ENCODE measurements at places on chromosomes 13 and 19. TPM values are rescaled to one million over a fixed set of nuclear protein-coding genes. Genes with fewer than 3 reads are reported as not detected.

Gene ZNF547
- 1.9 TPM for total RNA-seq

DNA sequence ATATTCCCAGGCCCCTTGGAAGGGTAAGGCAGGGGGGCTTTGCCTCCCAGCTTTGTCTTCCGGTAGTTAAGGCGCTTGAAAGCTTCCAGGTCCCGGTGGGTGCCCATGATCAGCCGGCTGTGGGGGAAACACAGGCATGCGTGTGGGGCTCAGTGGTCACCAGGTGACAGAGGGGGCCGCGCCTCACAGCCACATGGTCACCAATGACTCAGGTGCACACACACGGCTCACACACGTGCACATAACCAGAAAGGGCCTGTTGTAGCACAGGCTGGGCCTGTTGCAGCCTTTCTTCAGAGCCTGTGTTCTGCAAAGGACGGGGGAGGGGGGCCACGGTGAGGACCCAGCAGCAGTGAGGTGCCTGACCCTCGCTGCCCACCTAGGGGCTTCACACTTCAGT lies 5.9 kb downstream of the NANOS3 start:
- no peak for DNase-seq

Gene FAM83E
- total RNA-seq = not detected

Gene NLRP7
- total RNA-seq = not detected

Gene DOHH
- 21.6 TPM for total RNA-seq

DNA sequence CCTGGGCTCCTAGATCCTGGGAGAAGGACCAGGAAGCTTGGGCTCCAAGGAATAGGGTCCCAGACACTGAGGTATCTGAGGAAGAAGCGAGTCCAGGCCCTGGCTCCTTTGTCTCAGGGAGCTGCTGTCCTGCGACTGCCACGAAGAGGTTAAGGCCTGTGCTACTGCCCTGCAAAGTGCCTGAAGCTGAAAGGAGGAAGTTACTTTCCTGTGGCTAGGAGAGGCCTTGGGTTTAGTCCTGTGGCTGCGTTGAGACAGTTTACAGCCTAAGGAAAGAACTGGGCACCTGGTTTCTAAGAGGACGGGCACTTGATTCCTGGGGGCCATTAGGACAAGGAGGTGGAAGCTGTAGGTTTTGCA lies 2.8 kb downstream of the MYADM start:
- DNase-seq = no peak

Gene S1PR5
- not detected for total RNA-seq

- no peak for DNase-seq
Observed at GRCh38 chr19:2192862-2193261, 29.1 kb downstream of the DOT1L start.

GRCh38 chr13:58302349-58302748 lies 670.8 kb downstream of the PCDH17 start:
- no peak for DNase-seq

DNA sequence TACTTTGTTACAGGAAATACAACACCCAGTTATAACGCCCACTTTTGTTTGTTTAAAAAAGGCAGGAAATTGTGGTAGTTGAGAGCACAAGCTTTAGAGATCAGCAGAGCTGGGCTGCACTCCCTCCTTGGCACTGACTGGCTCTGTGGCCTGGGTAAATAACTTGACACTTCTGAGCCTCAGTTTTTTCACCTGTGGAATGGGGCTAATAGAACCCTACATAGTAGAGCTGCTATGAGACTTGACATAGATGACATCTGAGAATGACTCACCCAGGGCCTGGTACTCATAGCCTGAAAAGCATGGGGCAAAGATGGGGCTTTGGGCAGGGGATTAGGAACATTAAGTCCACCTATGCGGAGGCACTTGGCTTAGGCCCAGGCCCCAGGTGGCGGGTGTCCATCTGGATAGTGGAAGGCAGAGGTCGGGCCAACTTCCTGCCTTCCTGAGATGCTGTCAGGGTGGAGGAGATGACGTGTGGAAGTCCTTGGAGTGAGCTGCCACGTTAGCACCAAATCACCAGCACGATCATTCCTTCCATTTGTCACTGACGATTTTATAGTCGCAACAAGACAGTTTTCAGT lies 159.1 kb downstream of the KATNAL1 start:
- no peak for DNase-seq

Gene EHD2
- total RNA-seq = 172 TPM

Gene HIPK4
- not detected for total RNA-seq

Gene CPAMD8
- 1.6 TPM for total RNA-seq

- DNase-seq = peak; percentile 75
Observed at GRCh38 chr13:63625869-63626268, 2210.2 kb upstream of the PCDH20 start.

DNA sequence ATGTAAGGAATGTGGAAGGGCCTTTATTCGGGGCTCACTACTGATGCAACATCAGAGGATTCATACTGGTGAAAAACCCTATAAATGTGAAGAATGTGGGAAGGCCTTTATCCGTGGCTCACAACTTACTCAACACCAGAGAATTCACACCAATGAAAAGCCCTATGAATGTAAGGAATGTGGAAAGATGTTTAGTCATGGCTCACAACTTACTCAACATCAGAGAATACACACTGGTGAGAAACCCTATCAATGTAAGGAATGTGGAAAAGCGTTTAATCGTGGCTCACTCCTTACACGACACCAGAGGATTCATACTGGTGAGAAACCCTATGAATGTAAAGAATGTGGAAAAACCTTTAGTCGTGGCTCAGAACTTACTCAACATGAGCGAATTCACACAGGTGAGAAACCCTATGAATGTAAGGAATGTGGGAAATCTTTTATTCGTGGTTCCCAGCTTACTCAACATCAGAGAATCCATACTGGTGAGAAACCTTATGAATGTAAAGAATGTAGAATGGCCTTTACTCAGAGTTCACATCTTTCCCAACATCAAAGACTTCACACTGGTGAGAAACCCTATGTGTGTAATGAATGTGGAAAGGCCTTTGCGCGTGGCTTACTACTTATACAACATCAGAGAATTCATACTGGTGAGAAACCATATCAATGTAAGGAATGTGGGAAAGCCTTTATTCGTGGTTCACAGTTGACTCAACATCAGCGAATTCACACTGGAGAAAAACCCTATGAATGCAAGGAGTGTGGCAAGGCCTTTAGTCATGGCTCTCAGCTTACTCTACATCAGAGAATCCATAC lies 44.3 kb downstream of the ZNF585A start:
- no peak for DNase-seq

- no peak for DNase-seq
Observed at GRCh38 chr19:42475366-42475765, 32.6 kb upstream of the CXCL17 start.

Gene SIGLEC12
- not detected for total RNA-seq

DNA sequence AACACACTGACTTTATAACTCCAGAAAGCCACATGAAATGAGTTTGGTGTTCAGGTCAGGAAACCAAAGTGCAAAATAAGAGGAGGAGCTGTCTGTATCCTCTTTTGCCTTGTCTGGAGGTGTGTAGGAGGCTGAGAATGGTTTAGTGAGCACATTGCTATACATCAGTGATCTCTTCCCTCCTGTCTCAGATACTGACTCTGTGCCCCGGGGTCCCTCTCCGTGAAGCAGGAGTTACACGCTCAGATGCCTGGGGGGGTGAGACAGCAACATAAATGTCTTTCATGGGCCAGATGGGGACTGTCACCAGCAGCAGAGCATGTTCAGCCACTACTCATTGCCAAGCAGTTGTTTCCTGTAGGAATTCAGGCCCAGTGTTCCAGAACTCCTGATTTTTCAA lies 285.4 kb downstream of the ATP8A2 start:
- DNase-seq = no peak

- no peak for DNase-seq
Observed at GRCh38 chr19:11450570-11451326, 15.3 kb downstream of the PRKCSH start.

GRCh38 chr13:30619731-30620130 lies 2.0 kb downstream of the USPL1 start:
- DNase-seq = peak; percentile 16

GRCh38 chr19:30132343-30133075 lies 190.5 kb downstream of the URI1 start:
- no peak for DNase-seq

Gene TRMT1
- 30.0 TPM for total RNA-seq

GRCh38 chr13:90867336-90867683 lies 480.2 kb upstream of the MIR17HG start:
- peak; percentile 65 for DNase-seq

DNA sequence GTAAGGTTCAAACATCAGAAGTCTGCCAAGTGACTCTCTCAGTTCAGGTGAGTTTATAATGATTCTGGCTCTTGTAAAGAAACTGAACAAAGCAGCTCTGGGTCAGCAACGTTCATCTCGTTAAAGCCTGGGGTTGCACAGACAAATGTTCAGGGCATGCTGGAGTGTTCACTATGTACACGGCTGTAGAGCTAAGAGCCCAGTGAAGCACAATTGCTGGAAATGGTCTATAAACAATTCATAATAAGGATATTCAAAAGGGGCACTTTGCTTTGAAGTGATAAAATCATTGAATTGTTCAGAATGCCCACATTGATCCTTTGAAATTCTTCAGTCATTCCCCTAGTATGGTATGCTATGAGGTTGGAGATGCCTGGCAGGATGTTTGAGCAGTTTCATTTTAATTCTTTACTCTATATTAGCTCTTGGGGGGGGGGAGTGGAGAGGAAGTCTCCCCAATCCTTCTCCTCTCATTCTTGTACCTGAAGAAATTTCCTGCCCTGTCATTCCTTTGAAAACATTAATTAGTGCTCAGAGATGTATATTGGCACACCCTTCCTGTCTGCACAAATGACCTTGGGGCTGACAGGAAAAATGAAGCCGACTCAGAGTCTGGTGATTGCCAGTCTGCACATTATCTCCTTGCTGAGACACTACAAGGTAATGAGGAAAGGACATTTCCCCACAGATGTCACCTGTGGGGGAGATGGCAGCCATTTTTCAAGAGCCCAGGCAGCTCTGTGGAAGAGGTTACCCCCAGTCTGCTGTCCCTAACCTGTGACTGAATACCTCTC lies 145.5 kb downstream of the DLEU7 start:
- DNase-seq = no peak

Gene ZNF439
- total RNA-seq = 12.9 TPM

GRCh38 chr13:77113496-77113895 lies 86.5 kb upstream of the FBXL3 start:
- peak; percentile 87 for DNase-seq

GRCh38 chr13:45811891-45812694 lies 39.5 kb downstream of the SIAH3 start:
- DNase-seq = no peak

Gene CASP14
- not detected for total RNA-seq

DNA sequence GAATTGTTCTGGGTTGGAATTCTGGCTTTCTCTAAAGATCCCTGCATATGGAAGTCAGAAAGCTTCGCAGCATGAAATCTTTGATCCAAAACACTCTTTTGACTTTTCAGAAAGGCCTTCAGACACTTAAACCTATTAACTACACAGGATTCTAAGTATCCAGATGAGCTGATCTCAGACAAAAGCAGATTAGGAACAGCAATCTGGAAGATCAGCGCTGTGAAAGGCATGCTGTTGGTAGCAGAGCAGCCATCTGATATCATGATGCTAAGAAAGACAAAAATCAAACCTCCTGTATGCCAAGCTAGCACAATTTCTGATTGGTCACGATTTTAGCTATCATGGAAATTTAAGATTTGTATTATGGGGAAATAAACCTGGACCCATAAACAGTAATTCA lies 589.9 kb downstream of the GPC5 start:
- no peak for DNase-seq

DNA sequence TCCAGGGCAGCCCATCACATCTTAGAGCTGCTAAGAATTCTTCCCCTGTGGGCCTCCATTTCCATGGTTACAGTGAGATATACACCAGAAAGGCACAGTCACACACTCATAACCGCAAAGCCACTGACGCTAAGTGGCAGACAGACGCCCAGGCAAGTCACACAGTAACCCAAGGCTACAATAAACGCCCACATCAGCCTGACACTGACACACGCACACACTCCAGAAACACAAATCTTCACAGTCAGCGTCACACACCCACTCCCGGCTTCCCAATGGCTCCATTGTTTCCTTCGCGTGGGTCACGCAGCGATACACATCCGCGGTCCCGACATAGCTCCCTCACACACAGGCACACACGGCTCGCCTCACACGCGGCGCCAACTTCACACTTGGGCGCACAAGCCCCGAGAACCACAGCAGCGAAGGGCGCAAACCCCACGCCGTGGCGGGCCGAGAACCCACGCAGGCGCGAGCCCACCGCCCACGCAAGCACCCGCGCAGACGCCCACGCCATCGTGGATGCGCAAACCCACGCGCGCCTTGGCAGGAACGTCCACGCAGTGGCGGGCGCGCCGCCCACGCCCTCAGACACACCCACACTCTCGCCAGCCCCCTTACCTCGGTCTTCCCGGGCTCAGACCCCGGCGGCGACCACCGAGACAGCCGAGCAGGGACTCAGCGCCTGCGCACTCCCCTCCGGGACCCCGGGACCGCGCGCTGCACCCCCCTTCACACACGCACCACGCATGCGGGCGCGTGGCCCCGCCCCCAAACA lies at the start of gene ZNF667:
ZNF667 (minus strand) TSS at position 695 of the 778 bp plus-strand sequence. CDS start 14,975 bp downstream, outside the sequence.
- DNase-seq = peak; percentile 77

Gene BRCA2
- total RNA-seq = 0.89 TPM

DNA sequence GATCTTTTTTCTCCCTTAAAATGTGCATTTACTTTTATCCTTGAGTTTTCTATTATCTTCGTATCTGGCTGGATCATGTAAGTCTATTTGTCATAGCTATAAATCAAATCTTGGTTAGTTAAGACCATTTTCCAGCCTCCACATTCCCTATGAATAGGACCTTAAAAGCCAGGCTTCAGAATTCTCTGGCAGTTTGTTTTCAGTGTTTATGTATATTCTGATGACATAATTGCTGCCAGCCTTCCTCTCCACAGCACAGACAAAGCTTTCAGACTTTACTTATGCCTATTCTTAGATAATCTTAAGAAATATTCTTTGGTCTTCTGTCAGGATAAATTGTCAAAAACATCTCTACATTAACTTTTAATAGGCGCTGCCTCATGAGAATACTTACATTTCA lies 870.8 kb upstream of the SPRY2 start:
- no peak for DNase-seq

GRCh38 chr19:55368106-55368505 lies 2.2 kb downstream of the IL11 start:
- no peak for DNase-seq

DNA sequence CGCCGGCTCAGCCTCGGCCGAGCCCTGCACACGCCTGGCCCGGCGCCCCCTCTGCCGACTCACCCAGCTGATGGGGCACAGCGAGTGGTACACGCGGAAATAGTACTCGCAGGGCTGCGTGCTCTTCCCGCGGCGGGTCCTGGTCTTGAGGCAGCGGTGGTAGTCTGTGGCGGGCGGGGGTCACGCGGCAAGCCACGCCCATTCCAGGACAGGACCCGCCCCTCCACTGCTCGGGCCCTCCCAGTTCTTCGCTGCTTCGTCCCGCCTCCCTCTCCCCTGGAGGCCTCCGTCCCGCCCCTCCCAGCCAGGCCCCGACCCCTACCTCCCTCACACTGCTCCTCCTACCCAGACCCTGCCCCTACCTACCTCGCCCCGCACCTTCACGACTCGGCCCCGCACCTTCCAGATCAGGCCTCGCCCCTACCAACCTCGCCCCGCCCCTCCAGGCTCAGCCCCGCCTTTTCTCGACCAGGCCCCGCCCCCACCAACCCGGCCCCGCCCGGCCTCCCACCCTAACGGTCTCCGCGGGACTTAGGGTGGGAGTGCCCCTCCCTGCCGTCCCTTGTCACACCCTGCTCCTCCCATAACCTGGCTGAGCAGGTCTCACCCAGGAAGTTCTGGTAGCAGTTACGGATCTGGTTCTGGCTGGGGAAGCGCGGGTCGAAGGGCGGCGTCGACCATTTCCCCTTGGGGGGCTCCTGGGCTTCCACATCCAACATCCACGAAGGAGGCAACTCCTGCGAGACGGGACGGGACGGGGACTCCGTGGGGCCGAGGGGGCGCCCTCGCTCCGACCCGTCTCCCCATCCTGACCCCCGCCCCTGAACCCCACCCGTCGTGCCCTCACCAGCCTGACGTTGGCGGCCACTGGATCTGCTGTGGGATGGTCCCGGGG lies 469 bp downstream of the COX6B2 start:
- DNase-seq = no peak
